OCI-M1 (cell line): ENCODE measurements at places on chromosomes 11 and 22.
A peak's percentile ranks its signal among the peaks of the same experiment; 100 is the strongest.

DNA sequence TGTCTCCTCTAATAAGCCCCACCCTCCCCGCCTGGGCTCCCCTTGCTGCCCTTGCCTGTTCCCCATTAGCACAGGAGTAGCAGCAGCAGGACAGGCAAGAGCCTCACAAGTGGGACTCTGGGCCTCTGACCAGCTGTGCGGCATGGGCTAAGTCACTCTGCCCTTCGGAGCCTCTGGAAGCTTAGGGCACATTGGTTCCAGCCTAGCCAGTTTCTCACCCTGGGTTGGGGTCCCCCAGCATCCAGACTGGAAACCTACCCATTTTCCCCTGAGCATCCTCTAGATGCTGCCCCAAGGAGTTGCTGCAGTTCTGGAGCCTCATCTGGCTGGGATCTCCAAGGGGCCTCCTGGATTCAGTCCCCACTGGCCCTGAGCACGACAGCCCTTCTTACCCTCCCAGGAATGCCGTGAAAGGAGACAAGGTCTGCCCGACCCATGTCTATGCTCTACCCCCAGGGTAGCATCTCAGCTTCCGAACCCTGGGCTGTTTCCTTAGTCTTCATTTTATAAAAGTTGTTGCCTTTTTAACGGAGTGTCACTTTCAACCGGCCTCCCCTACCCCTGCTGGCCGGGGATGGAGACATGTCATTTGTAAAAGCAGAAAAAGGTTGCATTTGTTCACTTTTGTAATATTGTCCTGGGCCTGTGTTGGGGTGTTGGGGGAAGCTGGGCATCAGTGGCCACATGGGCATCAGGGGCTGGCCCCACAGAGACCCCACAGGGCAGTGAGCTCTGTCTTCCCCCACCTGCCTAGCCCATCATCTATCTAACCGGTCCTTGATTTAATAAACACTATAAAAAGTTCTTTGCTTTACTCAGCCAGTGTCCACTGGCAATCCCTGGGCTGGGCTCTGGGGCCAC is 14.4 kb downstream of the TSKU start:
- DNase-seq: no peak

DNA sequence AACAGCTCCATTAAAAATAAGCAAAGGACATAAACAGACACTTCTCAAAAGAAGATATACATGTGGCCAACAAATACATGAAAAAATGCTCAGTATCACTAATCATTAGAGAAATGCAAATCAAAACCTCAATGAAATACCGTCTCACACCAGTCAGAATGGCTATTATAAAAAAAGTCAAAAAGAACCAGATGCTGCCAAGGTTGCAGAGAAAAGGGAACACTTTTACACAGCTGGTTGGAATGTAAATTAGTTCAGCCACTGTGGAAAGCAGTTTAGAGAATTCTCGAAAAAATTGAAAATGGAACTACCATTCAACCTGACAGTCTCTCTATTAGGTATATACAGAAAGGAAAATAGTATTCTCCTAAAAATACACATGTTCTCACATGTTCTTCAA is 102.4 kb upstream of the FIBIN start:
- no peak for DNase-seq

DNA sequence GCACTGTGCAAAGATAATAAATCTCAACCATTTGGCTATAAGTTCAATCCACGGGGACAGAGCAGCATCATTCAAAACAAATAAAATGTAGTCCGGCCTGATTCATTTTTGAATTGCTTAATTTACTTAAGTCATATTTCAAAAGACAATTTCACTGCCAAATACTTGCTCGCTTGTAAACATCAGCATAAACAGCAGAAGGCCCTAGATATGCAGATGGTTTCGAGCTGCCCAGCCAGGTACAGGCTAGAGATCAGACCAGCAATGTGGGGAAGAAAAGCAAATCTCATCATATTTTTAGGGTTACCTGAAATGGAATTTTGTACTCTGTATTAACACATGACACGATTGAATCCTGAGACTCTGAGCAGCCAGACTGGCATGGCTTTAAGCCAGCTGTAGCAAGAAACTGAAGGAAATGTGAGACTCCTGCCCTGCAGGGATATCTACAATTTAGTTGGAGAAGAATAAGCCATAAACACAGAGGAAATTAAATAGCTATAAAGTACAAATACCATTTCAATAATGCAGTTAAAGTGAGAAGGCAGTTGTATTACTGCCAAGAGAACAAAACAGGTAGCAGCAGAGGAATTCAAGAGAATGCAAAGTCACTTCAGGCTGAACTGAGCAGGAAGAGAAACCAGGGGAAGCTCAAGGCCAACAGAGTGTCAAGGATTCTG is 440.3 kb downstream of the ETS1 start:
- DNase-seq: no peak

GRCh38 chr11:87366346-87366745 is 328.6 kb downstream of the TMEM135 start:
- no peak for DNase-seq

GRCh38 chr11:70498171-70498571 is 99.8 kb downstream of the CTTN start:
- no peak for DNase-seq

DNA sequence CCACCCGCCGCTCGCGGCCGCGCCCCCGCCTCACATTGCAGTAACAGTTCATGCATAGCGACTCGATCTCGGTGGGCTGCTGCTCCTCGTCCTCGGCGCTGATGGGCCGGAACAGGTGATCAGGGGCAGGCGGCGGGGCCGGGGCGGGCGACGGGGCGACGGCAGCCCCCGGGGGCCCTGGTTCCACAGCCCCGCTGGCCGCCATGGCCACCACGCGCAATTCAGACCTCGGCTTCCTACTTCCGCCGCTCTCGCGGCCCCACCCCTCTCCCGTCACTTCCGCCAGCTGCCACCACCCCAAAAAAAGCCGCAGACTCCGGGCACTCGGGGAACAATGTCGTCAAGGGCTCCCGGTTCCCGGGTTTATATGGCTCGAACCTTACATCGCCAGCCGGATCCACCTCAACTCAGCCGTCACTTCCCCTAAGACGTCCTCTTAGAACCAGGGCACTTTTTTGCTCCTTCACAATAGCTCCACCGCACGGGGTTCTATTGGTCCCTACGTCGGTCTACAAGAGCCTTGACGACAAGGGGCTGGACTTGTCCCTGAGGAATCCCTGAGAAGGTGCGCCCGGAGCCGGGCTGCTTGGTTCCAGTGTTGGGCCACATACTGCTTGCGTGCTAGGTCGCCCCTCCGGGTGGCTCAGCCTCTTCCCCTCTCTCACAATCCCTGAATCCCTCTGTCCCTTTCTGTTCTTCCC is at the start of gene ZPR1:
Gene ZPR1, minus strand, starts transcription at position 238 of the 701 bp plus-strand sequence. Its CDS starts 33 bp downstream, at position 205.
- peak; percentile 83 for DNase-seq
